RPMI8226 (cell line): ENCODE measurements at places on chromosomes 3 and 15.

DNA sequence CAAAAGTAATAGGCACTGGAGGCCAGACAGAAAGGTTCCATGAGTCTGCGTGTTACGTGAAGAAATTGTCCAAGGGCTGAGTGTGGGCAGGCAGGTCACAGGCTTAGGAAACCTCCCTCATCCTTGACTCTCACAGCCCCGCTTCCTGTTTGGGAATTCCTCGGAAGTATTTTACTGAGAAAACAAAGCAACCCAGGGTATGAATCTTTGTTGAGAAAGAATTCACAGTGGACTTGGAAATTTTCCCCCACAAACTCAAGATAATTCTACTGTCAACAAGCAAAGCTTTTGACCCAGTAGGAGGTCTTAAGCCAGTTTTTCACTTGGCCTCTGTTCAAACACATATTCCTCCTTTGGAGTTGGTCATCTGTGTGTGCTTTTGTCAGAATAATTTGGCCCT lies 377.1 kb upstream of the TPM1 start:
- no peak for DNase-seq

DNA sequence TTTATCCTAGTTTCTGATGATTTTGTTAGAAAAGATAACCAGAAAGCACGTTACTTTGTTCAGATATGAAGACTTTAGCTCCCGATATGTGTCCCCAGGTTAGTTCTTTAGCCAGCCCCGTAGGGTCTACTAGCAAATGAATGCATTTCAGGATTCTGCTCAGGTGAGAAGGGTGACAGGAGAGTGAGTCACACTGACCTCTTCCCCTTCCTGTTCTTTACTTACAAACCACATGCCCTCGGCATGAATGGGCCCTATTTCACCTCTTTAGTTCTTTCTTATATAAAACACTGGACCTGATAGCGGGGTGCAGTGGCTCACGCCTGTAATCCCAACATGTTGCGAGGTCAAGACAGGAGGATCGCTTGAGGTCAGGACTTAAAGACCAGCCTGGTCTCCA lies 98.4 kb downstream of the SLC49A4 start:
- DNase-seq, result peak; percentile 36

GRCh38 chr3:197874064-197874463 lies 75.9 kb upstream of the RPL35A start:
- DNase-seq, result no peak

- DNase-seq, result no peak
Measured at GRCh38 chr3:115208066-115208750, 61.1 kb upstream of the ZBTB20 start.

DNA sequence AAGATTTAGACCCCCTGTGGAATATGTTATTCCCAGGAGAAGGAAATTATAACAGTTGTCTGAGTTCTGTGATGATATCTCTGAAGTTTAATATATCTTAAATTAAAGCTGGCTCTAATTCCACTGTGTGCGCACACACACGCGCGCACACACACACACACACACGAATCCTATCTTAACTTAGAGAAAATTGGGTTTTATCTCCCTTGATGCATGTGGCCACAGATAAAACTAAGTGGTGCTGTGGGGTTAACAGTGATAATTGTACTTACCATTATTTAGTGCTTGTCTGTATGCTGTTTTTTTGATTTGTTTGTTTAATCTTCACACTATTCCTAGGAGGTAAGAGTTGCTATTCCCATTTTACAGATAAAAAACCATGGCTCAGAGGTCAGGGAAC lies 7.4 kb downstream of the EEFSEC start:
- DNase-seq, result no peak

GRCh38 chr3:16667633-16668032 lies 62.4 kb upstream of the DAZL start:
- no peak for DNase-seq

- no peak for DNase-seq
Measured at GRCh38 chr3:111531446-111531845, 10.6 kb upstream of the CD96 start.

GRCh38 chr3:174208161-174208560 lies 651.0 kb upstream of the NAALADL2 start:
- DNase-seq, result no peak

- DNase-seq, result no peak
Measured at GRCh38 chr3:178147001-178147400, 389.2 kb upstream of the KCNMB2 start.

DNA sequence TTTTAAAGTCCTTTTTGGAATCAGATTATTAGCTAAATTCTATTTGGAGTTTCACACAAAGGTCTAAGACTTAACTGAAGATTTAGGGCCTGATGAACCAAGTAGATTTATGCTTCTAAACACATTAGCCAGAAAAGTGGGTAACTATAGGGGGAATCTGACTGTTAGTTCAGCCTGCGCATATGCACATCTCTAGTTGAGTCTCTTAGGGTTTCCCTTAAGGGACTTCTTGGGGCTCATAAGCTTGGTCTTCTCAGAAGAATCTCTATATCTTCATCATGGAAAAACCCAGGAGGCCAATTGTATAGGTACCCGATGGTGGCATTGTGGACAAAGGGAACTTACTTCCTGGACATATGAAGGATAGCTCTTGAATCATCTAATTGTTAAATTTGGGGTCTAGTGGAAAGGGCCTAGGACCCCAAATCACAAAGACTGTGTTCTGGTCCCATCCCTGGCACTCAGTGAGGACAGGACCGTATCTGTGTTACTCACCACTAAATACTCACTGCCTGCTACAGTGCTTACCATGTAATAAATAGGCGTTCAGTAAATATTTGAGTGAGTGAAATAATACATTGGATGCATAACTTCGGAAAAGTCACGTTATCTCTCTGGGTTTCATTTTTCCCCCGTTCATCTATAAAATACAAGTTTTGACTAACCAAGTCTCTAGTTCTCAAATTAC lies 17.0 kb downstream of the SELENOT start:
- DNase-seq, result peak; percentile 1

DNA sequence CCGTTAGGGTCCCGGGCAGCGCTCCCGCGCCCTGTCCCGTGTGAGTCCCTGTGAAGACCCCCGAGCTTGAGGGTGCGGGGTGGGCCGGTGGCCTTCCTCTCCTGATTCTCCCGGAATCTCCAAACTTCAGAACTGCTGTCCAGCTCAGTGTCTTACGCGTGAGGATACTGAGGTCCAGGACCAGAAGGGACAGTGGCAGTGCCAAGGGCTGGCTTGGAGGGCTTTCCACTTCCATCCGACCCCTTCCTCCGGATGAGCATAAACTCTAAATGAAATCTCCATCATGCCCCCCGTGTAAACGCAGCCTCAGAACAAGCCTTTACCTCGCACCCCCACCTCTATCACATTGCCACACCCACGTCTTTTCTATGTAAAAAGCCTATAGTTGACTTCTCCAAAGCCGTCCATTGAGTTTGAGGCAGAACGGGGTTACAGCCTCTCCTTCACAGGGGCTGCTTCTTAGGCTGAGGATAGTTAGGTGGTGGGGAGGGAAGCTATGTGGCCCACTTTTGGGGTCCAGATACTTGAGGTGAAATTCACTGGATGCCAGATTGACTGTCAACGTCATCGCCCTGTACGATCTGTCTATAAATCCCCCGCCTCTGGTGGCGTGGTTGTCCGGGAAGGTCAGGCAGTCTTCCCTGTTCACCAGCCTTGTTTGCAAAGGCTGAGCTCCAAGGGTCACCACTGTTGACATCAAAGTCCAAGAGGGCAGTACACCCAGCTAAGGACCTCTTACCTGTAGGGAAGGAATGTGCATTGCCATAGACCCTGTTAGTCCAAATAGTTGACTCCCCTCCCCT lies 1.1 kb downstream of the EDEM1 start:
- peak; percentile 67 for DNase-seq

- DNase-seq, result no peak
Measured at GRCh38 chr3:186352369-186352768, 9.7 kb downstream of the DGKG start.
